ENCODE measurements at places on chromosomes 1 and 21.
A peak's percentile ranks its signal among the peaks of the same experiment; 100 is the strongest.

DNA sequence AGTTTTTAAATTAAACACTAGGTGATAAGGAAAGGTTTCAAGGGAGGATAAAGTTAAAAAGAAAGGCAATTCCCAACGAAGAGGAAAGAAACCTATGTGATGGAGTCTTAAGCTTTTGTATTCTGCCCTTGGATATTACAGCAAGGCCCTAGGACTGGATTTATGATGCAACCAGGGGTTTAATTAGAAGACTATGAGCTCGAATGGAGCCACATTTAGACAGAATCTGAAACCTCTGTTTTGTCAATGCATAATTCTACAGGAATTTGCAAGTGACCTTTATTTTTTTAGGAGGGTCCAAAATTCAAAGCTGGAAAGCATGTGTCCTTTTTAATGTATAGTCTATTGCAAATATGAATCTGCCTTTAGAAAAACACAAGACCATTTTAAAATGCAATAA lies 37.9 kb downstream of the TGFB2 start:
- no peak for DNase-seq

DNA sequence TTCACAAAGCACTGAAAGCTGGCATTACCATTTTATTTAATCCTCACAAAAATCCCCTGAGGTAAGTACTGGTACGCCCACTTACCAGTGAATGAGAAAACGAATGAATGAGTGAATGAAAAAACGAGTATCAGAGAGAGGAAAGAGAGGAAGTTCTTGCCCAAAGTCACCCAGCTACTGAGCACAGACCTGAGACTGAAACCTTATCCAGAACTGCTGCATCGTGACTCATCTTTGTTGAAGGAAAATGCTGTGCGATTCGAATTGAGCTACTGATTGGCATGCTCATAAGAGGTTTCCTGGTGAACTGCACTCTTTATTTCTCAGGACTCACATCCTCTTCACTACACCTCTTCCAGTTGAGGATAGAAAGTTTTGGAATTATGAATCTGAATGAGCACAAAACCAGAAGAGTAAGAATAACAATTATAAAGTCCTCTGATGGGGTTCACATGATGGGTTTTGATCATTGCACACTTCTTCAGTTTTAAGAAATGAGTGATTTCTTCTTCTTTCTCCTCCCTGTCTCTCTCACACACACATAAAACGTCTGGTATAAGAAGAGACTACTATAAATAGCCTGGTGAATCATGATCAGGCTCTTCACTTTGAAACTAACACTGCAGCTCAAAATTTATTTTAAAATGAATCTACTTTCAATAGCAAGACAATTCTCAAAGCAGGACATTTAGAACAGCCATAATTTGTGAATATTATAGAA lies 32.1 kb downstream of the IL12RB2 start:
- peak; percentile 50 for DNase-seq

DNA sequence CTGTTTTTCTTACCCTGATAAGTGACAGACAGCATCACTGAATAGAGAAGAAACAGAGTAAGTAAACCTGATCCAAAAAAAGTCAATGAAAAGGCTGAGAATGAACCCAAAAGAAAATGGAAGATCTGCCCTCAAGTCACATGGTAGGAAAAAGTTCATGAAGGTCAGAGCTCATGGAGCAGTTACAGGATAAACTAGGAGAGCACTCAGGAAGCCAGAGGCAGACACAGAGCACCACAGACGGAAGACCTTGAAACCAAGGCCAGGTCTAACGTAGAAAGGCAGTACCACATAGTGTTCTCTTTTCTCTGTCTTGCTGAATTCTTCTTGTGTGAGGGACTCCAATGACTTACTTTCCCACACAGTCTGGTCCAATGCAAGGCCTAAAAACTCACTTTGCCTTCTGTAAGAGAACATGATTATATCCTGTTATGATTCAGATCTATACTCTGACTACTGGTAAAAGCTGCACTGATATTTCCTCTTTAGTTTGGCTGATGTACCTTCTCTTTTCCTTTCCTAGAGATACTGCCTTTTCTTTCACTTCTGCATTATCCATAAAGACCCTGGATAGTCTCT lies 40.8 kb downstream of the RTCA start:
- no peak for DNase-seq

DNA sequence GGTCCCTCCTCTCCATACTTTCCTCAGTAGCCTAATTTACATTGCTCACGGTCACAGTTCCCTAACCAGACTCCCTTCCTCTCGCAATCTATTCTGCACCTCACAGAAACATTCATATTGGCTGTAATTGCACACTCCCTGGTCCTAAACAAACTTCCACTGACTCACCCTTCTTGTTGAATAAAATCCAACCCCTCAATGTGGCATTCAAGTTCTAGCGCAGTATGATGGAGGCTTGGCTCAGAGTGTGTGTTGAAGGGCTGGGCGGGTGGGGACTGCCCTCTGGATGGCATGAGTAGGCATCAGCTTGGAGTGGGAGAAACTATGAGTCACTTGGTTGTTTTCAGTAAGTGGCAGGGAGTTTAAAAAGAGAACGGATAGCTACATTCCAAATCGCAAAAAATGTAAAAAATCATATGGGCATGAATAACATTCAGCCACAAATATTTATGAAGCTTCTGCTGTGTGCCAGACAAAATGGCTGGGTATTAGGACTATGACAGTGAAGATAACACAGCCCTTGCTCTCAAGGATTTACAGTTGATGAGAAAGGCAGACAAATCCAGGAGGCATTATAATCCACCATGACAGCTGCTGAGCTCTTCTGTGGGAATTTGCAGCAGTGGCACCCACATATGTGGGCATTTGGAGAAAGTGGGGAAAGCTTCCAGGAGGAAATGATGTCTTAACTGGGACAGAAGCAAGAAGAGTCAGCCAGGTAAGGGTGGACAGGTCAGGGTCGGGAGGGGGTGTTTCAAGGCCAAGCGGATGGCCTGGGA lies 42.2 kb upstream of the LYST start:
- DNase-seq, result peak; percentile 81

DNA sequence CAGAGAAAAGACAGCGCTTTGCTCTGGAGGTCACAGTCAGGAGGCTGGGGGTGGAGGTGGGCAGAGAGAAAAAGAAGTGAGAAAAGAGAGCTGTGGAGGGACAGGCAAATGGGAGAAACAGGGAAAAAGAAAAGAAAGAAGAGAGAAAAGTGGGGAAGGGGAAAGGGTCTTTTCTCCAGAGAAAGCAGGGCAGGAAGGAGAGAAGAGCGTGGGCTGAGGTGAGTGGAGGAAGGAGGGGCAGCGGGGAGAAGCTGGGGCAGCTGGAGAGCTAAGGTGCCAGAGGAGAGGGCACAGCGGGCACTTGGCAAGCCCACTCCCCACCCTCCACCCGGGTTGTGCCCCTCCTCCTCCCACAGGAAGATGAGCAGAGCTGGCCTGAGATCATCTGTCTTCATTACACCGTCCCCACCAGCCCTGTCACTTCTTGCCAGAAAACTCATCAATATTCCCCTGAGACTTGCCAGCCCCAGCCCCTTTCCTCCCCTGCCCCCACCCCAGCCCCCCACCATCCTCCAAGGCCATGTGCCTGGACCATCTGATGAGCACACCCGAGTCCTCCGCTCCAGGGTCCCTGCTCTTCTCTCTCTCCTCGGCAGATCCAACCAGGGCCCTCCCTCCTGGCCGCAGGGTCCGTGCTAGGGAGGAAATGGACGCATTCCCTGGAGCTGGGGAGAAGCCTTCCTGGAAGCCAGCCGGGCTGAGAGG lies 17.0 kb upstream of the BLACAT1 start:
- DNase-seq, result no peak

GRCh38 chr21:45388011-45388521 lies 16.9 kb upstream of the COL18A1 start:
- DNase-seq, result no peak
